NCI-H1930 (cell line): ENCODE measurements at places on chromosomes 4 and X.
A peak's percentile ranks its signal among the peaks of the same experiment; 100 is the strongest.

DNA sequence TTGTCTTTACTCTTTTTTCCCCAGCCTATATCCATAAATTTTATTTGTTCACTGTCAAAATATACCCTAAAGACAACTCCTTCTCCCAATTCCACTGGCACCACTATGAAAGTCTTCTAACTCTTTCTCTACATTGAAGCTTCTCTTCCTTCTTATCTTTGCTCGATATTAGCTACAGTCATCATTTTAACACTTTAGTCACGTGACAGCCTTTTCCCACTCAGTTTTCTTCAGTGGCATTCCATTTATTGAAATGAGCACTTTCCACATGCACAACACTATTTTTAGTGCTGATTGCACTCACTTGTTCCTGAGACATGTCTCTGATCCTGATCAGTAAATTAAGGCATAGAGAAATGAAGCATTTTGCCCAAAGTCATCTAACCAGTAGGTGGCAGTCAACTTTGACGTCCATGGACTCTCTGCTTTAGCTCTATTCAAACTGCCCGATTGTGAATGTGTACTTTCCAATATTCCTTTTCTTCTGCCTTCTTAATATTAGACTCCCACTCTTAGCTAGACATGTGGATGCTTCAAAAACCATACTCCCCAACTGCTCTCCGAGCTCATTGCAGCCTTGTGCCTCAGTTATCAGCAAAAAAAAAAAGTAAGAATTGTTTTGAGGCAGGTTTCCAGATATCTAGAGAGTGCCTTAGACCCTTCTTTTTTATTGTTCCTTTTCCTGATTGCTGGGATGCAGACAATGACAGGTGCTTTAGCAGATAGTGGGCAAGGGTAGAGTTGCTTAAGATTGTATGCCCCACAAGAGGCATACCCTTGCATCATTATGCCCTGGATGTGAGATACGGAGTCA, 394.4 kb upstream of the ADGRL3 start:
- peak; percentile 28 for DNase-seq

- no peak for DNase-seq
Observed at GRCh38 chrX:100411802-100412715, 2.0 kb upstream of the PCDH19 start.

DNA sequence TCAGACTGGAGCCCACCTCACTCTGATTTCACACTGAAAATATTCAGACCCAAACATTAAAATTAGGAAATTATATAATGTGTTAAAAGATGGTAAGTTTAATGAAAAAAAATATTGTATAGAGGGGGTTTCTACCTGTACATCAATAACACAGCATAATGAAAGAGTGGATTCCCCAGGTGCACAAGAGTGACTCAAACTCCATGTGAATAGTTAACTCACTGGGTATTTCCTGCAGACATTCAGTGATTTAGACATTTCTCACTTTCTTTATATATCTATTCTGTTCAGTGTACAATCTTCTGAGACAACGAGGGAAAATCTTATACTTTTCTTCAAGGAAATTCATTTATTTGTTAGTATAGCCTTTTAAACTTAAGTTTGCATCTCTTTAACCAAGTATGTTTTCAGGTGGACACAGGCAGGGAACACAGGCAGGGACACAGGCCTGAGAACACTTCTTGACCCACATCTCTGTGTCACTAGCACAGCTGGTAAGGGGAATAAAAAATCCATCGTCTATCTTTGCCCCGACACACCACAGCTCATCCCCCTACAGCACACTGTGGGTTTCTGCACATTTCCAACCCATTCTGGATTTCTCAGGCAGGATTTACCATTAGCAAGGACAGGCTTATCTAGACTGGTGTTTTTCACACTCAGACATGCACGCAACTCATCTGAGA, 525.5 kb upstream of the BOD1L1 start:
- DNase-seq, result no peak

- no peak for DNase-seq
Observed at GRCh38 chrX:120350450-120351138, 11.3 kb upstream of the ATP1B4 start.

DNA sequence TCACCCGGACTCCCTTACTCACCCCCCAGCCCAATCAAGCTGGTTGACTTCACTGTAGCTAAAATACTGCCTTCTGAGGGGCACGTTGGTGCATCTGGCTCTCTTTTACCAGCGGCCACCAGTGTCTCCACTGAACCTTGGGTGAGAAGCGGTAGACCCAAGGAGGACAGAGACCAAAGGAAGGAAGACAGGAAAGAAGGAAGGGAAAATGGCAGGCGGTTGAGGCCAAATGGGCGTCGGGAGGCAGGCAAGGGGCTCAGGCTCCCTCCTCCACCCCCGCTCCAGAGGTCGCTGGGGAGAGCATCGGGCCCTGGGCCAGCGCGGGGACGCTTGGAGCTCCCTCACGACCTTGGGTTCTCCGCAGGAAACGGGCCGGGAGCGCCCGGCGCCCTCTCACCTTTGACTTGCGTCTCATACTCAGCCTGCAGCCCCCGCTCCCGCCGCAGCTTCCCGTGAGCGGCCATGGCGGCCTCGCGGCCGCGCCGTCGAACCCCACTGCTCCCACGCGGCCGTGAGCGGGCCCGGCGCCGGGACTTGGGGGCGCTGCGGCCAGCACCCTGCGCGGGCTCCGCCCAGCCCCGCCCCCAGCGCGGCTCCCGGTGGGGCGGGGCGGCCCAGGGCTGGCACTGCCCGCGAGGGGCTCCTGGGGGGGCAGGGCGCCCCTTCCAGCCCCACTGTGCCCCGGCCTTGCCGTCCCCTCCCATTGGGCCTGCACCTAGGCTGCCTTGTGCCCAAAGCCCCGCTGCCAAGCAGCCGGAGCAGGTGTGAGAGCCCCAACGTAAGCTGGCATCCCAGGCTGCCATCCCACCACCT, at the start of gene ARHGAP4:
TSS of gene ARHGAP4 (minus strand) at position 526 of the 813 bp plus-strand sequence. CDS start at position 464, 62 bp downstream.
- no peak for DNase-seq

- DNase-seq, result no peak
Observed at GRCh38 chr4:52996261-52997131, 134.4 kb downstream of the RASL11B start.

DNA sequence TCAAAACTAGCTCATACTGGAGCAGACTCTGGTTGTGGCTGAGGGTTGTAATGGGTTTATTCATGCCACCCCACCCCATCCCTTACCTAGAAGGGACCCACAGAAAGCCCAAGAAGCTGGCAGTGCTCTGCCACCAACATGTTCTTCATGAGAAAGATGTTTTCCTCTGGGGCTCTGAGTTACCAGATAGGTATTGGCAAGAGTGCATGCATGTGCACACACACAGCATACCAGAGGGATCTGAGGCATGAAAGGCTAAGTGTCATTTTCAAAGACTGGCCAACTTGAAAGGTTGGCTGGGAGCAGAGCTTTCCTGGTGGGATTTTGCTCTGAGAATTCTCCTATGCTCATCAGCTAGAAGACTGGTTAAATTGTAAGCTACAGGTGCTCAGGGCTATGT, 65.2 kb downstream of the PHOX2B start:
- no peak for DNase-seq

DNA sequence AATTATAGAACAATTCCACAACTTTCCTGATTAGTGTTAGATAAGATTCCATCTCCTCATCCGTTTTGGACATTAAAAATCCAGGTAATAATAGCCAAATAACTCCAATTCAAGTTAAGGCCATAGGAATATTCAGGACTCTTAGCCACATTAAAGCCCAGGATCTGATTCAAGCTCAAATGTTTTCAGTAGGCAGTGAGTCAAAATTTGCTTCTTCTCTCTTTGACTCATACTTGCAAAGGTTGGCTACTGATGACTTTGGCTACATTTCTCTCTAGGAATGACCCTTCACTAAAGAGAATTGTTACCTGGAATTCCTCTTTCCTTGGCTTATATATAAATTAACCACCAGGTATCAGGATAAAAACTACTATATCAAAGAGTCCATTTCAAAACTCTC, 354.9 kb upstream of the HS3ST1 start:
- DNase-seq, result no peak

GRCh38 chrX:18887825-18888212, 96.1 kb downstream of the PHKA2 start:
- no peak for DNase-seq

DNA sequence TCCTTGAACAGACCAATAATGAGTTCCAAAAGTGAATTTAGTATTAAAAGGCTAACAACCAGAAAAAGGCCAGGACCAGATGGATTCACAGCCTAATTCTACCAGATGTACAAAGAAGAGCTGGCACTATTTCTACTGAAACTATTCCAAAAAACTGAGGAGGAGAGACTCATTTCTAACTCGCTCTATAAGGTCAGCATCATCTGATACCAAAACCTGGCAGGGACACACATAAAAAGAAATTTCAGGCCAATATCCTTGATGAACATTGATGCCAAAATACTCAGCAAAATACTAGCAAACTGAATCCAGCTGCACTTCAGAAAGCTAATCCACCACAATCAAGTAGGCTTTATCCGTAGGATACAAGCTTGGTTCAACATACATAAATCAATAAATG, 35.8 kb upstream of the USP46 start:
- DNase-seq, result no peak

DNA sequence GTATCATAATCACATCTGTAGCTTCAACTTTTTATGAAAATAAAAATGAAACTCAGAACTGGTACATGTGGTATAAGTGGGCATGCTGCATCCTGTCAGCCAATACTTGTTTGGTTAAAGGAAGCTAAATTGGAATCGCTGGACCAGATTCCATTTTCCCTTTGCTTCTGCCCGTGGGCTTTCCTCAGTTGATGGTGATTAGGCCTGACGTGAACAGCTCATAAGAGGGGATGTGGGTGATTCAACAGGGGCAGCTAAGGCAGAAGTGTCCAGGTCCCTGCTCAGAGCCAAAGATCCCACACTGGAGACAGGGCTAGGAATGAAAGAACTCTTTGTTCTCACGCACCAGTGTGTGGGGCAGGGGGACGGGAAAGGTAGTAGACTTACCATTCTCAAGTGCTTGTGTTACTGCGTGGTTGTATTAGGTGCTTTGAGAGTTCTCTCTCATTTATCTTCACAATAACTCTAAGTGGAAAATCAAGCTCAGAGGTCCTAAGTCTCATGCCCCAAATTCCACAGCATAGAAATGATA, 63.2 kb upstream of the GUCY1A1 start:
- no peak for DNase-seq

GRCh38 chr4:174686826-174687225, 142.2 kb downstream of the GLRA3 start:
- DNase-seq, result no peak

DNA sequence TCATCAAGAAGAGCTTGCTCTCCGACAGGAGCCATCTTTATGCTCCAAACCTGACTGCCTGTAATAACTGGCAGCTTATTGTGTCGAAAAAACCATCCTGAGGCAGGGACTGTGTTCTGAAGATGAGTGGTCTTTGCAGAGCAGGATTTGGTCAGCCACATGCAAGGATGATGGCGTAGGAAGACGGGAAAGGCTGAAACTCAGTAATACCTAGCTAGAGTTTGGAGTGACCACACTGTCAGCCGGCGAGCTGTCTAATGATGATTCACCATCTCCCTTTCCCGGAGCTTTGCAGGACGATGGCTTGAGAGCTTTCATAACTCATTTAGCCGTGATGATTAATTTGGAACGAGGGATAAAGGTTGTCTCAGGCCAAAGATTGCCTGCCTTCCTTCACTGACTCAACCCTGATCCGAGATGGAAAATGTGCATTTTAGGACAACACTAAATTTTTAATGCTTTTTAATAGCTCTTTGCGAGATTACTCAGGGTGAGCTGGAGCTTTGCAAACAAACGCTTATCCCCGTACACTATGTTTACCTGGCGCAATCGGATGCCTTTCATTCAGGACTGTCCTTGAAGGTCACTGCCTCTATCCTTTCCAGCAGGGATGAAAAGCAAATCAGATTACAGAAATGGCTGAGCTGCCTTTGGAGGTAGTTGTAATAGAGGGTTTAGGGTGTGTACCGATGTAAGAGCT, 288.5 kb downstream of the ASMT start:
- DNase-seq, result no peak

GRCh38 chr4:118774989-118775388, 60.9 kb downstream of the SEC24D start:
- no peak for DNase-seq

DNA sequence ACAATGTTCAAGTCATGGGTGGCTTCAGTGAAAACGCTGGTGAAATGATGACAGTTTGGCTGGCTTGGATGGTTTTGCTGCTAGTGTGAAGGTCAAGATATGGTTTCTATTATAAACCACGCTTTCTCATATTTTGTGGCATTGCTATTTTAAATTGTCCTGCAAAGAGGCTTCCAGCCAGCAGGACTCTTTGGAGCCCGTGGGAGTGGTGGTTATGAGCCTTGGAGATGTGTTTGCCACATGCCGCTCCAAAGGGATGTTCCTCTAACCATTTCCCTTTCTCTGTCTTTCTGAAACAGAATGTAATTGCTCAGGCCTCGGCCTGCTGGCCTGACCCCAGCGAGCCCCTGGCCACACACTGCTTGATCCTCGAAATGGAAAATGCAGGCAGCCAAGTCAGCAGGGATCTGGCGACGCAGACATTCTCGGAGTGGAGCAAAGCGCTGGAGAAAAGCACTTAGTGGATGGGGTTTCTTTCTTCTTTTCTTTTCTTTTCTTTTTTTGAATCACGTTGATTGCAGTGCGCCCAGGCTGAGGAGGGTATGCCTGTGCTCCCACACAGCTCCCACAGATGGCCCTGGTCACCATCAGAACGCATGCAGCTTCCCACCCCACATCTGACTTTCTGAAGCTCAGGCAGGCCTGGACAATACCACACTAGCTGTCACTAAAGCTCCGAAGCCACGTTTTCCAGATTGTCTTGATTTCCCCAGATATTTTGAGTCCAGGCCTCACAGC, 114.0 kb downstream of the ENPP6 start:
- no peak for DNase-seq

DNA sequence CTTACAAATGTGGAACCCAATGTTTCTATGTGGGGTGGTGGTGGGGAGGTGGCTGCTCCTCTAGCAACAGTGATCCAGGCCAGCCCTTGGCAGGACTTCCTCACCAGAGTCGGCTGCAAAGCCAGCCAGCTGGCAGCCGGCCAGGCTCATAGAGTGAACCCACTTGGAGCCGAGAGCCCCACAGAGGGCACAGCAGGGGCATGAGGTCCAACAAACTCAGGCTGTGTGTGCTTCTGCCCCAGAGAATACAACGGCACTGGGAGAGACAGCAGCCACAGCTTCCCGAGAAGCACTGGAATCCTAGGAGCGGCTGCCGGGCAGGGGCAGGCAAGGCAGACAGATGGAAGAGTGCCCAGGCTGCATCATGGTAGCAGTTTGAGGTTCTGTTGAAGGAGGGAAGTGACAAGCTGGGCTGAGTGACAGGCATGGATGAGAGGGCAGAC, 23.5 kb upstream of the SOWAHD start:
- no peak for DNase-seq

DNA sequence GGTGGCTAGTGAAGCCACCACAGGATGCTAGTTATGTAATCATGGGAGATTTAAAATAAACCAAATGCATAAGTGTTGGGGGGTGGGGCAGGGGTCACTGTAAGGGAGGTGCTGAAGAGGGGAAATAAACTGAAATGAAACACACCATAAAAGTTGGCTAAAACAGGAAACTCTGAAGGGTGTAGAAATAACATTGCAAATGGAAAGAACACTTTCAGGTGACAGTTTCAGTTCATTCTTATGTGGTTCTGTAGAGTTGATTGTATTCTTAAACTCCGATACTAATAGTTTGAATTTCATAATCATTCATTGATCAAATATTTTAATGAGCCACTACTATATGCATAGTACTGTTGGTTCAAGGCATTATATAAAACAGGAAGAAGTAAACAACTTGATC, 80.1 kb downstream of the HDAC8 start:
- DNase-seq, result no peak
